ENCODE measurements at places on chromosomes 12 and 14.

DNA sequence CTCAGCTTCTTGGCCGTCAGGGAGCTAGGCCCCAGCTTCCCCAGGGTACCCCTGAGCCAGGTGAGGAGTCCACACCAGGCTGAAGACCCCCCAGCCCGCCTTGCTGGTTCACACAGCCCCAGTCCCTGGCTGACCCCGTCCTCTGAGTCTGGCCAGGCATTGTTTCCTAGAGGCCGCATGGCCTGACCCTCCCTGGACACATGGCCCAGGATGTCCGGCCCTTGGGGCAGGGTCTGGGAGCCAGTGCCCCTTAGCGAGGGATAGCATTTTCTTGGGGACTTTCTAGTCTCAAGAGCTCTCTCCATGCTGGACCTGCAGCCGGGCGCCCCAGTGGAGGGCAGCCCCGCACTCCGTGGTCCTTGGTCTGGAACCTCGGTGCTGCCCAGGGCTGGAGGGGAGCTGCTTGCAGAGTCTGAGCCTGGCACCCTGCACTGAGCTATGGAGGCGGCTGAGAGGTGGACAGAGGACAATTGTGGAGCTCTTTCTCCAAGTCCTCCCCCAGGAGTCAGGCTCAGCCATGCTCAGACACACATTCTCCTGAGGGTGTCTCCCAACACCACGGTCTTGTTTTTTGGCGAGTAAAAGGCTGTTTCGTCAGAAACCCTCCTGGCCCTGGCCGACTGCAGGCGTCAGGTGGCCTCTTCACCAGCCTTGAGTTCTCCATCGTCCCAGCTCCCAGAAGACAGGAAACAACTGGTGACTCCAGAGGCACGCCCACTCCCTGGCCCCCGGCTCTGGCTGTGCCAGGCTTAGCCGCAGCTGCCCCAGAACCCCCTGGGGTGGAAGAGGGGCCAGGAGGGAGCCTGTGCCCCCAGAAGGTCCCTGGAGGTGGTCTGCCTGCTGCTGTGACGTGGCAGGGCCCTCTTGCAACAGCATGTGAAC lies 17.6 kb upstream of the CRIP2 start:
- no peak for DNase-seq

DNA sequence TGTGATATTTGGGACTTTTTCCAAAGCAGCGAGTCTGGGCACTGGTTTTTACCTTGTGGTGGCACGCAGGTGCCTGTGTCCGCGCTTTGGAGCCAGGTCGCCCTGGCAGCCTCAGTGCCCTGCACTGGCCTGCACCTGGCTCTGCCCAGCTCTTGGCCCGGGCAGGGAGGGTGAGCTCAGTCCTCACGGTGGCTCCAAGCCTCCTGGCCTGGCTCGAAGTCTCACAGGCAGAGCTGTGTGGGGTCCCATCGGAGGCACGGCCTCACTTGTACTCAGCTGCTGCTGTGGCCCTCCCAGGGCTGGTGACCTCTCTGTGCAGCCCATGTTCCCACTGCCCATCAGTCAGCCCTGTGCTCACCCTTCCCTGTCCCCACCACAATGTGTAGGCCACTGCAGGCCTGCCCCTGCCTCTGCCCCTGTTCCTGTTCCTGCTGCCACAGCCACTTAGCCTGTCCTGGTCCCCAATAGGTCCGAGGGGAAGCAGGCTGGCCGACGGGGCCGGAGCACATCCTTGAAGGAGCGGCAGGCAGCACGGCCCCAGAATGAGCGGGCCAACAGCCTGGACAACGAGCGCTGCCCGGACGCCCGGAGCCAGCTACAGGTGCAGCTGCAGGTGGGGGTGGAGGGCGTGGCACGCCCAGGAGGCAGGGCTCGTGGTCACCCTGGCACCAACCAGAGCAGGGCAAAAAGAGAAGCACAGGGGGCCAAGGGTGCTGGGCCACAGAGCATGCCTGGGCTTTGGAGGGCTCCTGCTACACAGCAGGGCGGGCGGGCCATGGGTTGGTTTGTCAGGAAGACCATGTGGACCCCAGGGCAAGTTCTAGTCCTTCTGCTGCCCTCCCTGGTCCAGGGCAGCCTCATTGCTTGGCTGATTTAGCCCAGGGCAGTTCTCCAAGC lies 16.6 kb upstream of the TEX22 start:
- DNase-seq = no peak

DNA sequence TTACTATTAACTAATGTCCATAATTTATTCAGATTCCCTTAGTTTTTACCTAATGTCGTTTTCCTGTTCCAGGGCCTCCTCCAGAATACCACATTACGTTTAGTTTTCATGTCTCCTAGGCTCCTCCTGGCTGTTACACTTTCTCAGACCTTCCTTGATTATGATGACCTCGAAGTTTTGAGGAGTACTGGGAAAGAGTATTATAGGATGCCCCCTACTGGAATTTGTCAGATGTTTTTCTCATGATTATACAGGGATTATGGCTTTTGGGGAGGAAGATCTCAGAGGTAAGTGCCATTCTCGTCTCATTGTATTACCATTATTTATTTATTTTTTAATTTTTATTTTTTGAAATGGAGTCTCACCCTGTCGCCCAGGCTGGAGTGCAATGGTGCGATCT lies 17.7 kb upstream of the C1S start:
- no peak for DNase-seq

DNA sequence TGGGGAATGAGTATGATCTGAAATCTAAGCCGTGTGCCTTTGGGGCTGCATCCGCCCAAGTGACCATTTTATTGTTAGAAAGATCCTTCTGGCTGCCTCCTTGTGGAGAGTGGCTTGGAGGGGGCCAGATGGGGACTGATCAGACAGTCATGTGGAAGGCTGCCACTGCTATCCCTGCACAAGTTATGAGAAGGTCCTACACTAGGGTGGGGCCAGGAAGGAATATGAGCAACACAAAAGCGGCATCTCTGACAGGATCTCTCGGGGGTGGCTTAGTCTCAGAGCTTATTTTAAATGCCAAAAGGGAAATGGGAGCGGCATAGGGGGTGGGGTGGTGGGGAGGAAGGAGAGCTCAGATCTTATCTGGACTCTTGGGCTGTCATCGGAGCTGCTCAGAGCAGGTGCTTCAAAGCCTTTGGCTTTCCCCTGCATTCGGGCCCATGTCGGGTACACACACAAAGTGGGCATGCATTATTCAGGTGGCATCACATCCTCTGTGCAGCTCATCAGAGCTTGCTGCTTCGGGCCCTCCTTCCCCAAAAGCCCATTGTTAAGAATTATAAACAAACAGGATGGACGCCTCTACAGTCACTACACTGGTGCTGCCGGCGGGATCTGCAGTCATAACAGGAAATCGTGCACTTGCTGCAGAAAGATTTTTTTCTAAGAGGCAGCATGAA lies 805.4 kb downstream of the VRK1 start:
- no peak for DNase-seq

DNA sequence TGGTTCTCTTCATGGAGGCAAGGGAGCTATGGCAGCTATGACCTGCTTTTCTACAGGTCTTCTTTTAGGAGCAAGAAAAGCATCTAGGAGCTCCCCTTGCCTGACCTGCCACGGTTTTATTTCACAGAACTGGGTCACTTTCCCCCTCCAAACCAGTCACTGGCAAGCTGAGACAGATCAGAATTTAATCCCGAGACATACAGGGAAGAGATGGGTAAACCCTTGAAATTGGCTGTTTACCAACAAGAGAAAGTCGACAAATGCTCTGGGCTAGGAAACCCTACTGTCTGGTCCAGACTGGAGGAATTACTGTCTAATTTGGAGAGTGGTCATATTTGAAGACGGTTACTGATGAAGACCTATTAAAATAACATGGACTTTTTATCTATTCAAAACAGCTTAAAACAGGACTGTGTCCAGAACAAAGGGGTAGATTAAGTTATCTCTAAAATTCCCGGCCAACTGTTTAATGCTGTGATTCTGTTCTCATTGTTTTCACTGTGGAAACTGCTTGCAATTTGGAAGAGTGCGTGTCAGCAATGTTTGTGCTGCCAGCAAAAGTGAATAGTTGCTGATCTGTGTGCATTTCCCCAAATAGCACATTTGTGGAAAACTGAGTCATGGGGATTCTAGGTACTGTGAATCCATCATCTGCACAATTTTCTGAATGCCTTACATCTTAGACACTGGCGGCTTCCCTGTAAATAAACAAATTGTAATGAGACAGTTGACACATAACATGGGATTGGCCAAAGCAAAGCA lies 73.4 kb upstream of the EEA1 start:
- no peak for DNase-seq

- peak; percentile 43 for DNase-seq
These were observed 13.3 kb downstream of the INF2 start for GRCh38 chr14:104702673-104703072.

- no peak for DNase-seq
These were observed 24.8 kb upstream of the PKP2 start for GRCh38 chr12:32921397-32921796.

DNA sequence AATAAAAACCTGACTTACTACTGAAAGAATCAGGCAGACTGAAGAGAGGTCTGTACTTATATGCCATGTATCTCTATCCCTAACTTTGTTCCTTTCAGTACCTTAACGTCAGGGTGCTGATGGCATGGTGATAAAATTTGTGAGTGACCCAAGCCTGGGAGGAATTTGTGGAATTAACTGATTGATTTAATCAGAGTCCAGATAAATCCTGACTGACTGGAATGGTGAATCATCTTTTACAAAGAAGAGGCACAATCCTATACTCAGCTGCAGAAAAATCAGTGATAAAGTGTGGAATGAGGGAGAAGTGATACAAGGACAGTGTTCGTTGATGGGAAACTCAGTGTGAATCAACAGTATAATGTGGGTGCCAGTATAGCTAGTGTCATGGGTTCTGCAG lies 3.7 kb downstream of the TDG start:
- DNase-seq = no peak

DNA sequence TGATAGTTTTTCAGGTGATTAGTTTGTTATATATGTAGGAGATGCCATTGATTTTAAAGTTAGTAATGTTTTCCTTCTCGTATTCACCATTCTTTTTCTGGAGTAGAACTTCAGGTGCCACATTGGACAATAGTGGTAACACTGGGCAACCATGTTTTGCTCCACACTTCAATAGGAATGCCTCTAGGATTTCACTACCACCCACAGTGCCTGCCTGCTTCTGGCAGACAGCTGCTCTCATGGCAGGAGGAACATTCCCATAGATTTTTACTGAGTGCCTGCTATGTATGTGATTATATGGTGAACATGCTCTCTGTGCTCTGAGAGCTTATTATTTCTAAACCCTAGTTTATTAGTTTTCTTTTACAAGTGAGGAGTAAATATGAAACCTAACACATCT lies 53.7 kb downstream of the GCH1 start:
- no peak for DNase-seq

- DNase-seq = no peak
These were observed 164.1 kb downstream of the PHETA1 start for GRCh38 chr12:111204788-111205241.

DNA sequence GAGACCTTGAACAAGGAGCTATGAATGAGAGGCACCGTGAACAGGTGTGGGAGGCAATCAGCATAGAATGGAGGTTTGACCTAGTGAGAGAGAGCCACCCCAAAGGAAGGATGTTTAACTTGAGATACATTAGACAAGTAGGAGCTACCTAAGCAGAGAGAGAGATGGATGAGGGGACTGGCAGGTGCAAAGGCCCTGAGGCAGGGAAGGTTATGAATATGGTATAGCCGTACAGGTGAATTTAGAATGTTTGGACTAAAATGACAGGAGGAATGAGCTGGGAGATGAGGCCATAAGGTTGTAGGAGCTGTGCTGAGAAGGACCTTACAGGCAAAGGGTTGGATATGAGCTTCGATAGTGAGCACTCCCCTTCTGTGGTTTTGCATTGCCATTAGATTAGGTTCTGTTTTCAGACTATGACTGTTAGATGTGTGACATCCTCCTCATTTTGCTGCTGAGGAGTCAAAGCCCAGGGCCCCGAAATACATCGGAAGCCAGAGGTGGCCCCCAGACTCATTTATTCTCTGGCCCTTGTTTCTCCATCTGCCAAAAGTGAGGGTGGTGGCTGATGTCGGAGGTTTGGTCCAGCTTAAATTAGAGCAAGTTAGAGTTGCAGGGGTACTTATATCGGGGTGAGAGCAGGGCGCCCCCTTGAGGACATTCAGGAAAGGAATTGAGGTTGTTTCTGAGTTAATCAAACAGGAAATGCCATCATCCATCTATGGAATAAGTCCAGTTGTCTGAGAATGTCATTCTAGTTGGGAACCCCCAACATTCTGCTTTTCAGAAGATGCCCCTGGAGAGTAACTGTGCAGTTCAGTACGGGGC lies 29.4 kb downstream of the SLC24A4 start:
- no peak for DNase-seq

DNA sequence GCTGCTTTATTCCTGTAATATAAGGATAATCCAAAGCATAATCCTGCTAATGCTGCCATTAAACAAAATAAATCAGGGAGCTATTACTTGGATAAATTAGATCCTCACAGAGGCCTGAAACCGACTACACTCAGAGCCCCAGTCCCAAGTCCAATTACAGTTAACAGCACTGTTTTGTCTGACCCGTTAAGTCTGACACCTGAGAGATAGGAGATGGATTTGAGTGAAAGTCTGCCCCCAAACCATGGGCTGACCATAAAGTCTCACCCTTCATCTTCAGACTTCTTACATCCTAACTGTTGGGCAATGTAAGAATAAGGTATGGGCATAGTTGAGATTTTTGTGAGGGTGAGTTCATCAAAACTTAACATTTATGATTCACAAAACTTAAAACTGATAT lies 181.7 kb downstream of the PLCZ1 start:
- DNase-seq = no peak

- DNase-seq = no peak
These were observed 86.9 kb upstream of the IGF1 start for GRCh38 chr12:102567031-102567985.

- no peak for DNase-seq
These were observed 458.0 kb downstream of the FLRT2 start for GRCh38 chr14:85987907-85988306.

GRCh38 chr12:131177599-131177998 lies 223.9 kb downstream of the ADGRD1 start:
- DNase-seq = no peak

DNA sequence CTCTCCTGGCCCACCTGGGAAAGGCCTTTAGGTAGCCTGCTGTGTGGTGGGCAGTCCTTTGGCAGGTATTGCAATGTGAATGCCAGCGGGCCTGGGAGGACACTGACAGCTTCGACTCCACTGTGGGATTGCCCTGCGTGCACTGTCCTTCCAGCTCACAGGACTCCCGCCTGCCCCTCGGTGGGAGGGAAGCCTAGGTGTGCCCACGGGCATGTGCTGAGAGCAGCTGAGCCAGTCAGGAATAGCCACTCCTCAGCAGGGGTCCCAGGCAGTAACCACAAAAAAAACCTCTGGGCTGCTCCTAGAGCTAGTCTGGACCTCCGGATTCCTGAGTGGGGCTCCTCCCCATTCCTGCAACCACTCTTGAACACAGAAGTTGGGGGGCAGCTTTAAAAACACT lies 278.2 kb downstream of the FOXN3 start:
- DNase-seq = no peak

GRCh38 chr14:89614009-89614691 lies 197.1 kb upstream of the FOXN3 start:
- DNase-seq = no peak
